Esophagus squamous epithelium (tissue), 5 donors: ENCODE measurements at places on chromosomes 7 and 10.

DNA sequence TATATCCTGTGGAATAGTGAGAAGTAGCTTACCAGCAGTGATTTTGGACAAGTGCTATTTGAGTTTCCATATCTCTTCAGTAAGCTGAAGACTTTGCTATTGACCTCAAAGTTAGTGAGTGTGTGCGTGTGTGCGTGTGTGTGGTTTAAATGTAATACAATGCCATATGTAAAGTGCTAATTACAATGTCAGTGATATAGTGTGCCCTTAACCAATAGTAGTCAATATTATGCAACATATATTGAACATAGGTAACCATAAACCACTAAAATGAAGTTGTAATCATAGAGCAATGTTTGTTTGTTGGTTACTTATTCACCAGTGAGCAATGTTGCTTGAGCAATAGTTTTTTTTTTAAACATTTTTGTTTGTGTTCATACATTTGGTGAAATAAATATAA, 309.4 kb downstream of the NXPH1 start:
- DNase-seq: no peak

DNA sequence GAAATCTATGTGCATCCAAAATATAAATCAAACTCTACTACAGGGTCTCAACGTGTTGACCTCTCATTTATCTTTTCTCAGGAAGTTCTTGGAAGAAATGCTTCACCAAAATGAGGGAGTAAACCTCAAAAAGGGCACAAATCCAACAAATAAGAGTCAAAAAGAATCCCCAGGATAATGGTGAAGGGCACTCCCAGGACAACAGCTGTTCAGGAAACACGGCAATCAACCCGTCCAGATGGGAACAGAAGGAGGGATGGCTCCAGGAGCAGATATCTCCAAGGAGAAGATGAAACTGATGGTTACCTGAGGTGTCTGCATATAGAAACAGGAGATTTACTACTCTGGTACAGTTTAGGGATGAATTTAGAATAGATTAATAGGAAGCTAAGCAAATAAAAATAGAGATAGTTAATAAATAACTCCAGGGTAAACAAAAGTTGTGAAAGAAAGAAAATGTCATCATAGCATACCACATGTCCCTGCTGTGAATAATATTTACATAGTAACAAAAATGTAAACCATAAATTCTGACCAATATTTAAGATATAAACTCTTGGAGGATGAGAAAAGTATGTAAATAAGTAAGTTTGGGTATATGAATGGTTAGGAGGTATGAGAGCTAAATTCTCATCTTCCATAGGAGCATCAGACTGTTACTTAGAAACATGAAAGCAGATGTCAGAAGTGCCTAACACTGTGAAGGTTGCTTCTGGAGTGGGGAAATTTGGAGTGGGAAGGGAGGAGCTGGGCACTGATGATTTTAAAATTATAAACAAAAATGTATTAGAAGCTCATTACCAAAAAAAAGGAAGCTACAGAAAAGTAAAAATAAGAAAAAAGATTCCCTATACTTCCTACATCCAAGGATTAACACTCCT, 237.5 kb upstream of the HPS1 start:
- DNase-seq: no peak

DNA sequence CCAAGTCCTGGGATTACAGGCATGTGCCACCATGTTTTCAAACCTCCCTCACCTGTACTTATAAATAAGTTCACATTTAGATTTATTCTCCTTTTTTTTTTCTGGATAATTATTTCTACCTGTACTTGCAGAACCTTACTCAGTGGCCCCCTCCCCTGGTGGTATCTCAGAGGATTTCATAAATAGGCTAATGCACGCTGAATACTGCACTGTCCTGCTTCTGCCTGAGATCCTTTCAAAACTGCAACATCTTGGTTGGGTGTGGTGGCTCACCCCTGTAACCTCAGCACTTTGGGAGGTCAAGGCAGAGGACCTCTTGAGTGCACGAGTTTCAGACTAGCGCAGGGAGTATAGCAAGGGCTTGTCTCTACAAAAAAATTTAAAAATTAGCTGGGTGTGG, 4.6 kb upstream of the BLVRA start:
- DNase-seq: no peak

- DNase-seq: no peak
These were observed 8.0 kb upstream of the CFAP70 start for GRCh38 chr10:73366381-73367298.

DNA sequence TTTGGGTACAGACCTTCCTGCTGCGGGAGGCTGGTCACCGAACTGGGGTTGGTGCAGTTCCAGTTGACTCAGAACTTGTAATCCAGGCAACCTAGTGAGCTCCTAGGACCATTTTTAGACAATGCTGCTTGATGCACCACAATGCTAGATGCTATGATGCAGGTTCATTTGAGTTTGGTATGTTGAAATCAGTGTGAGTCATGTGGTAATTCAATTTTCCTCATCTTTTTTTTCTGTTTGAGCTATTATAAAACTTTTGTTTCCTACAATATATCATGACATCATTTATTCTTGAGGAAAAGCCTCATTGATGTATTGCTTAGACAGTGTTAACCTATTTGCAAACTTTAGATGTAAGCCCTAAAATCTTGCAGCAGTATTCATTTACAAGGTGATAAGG, 40.9 kb upstream of the MTPN start:
- no peak for DNase-seq

- DNase-seq: no peak
These were observed 8.0 kb downstream of the FRMPD2 start for GRCh38 chr10:48266528-48266927.

DNA sequence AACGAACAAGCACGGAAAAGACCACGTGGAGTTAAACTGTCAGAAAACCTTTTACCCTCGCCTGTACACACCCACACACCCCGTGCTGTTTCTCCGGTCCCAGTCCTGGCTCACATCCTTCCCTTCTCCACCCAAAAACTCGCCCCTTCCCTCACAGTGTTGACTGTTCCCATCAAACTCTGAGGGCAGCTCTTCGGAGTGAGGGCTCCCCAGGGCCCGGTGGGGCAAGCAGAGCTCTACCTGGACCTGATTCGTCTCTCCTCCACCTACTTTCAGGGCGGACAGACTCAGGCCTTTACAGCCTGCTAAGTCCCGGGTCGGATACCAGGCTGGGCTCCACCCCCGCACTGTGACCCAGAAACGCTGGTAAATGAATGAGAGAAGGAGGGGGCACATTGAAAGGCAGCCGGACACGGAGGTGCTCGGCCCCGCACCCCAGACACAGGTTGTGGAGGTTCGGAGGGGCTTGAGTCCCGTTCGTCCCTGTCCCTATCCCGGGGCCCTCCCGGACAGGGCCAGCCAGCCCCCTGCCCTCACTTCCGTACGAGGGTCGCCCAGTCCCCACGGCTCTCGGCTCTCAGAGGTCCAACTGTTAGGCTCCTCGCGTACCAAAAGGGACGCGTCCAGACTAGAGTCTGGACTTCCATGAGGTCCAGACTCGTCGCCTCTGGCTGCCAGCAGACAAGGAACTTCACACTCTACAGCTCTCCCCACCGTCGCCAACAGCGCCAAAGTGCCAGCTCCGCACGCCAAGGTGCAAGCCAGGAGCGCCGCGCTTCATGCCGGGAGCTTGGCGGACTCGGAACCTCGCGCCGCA, 31.7 kb upstream of the ASL start:
- DNase-seq: no peak

DNA sequence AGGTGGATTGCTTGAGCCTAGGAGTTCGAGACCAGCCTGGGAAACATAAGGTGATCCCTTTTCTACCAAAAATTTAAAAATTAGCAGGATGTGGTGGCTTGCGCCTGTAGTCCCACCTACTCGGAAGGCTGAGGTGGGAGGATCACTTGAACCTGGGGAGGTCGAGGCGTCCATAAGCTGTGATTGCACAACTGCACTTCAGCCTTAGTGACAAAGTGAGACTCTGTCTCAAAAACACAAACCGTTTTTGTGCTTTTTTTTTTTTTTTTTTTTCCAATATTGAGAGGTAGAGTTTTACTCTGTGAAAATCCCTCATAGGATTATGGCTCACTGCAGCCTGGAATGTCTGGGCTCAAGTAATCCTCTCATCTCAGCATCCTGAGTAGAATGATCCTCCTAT, 14.1 kb downstream of the CCAR1 start:
- DNase-seq: no peak

- DNase-seq: no peak
These were observed 34.3 kb downstream of the FAM53B start for GRCh38 chr10:124709861-124710260.

DNA sequence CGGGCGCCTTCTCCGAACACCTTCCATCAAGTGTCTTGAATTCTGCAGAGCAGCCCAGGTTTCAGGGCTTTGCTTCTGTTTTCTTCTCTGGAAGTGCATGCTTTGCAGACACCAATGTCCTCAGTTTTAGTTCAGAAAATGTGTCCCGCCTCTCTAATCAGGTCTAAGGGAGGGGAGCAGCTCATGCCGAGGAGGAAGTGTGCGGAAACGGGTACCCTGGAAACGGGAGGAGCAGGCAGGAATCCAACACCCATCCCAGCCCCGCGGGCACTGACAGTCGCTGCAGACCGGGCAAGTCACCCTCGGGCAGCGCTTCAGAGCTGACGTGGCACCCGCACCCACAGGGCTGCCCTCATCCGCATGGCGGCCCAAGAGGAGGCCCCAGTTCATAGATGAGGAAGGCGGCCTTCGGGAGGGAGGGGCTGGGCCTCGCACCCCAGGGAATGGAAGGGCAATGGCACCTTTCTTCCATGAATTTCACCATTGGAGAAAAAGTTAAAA, 338.7 kb downstream of the DNAJB6 start:
- DNase-seq: no peak

DNA sequence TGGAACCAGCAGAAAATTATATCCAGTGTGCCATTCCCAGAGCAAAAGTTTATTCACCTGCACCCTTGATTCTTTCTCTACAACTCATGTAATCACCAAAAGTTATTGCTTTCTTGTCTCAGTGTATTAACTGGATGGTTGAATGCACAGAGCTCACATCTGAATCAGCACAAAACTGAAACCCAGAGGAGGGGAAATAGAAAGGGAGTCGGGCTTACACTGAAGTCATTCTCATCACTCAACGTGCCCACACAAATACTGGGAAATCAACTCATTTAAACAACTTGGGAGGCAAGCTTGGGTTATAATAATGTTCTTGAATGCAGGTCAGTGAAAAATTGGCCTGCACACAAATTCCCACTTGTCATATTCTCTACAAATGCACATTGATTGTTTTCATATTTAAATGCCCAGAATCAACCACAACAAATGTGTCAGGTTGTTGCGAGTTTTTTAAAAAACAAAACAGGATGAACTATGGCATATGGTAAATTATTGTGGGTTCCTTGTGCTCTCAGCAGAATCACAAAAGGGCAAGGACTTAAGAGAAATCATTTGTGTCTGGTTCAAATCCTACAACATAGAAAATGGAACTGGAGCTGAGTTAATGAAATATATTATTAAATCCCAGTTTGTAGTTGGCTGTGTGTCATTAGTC, 125.9 kb upstream of the NOBOX start:
- no peak for DNase-seq

DNA sequence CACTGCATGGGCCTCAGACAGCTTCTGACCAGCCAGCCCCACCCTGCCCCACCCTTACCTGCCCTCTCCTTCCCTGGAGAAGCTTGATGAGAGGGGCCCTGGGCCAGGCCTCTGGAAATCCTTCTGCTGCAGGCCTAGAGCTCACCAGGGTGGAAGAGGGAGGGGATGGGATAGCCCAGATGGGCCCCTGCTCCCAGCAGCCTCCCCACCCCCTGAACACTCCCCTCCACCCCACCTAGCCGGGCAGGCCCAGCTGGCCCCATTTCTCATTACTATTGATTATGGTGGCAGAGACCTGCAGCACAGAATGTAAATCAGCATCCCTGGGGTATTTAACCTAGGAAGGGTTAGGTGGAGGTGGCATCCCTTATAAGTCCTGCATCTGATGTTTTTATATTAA, 11.6 kb upstream of the RET start:
- DNase-seq: no peak

GRCh38 chr7:13198727-13199126, 511.3 kb downstream of the ARL4A start:
- no peak for DNase-seq

DNA sequence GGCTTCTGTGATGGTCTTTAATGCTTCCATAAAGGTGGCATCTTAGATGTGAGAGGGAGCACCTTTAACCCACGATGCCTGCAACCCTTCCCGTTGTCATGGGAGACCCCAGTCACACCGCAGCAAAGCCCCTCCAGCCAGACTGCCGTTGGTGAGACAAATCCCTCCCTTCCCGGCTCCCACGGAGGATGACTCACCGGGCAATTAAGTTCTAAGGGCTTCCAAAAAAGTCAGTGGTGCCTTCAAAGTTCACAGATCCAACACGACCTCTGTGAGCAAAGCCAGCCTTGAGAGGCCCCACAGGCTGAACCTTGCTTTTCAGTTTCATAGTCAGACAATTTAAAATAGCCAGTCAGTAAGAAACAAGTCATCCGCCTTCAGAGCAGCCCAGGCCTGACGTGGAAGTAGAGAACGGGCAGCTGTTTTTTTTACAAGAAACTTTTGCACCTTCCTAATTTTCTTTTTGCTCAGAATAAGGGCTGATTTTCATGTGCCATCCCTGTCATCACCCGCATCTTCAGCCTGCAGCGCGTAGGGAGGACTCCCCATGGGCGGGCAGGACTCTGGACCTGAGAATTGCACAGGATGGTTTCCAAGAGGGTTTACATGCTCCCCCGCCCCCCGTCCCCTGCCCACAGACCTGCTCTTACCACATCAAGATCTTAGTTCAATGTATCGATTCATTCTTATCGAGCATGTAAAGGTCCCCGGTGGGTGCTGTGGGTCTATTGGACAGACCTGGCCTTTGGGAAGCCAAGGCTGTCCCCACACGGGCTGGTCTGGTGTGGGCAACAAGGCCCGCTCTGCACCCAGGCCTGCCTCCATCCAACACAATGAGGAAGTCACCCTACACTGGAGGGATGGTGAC, 333.9 kb downstream of the DNAJB6 start:
- DNase-seq: no peak

GRCh38 chr7:96989859-96990317, 15.5 kb upstream of the DLX6 start:
- no peak for DNase-seq

DNA sequence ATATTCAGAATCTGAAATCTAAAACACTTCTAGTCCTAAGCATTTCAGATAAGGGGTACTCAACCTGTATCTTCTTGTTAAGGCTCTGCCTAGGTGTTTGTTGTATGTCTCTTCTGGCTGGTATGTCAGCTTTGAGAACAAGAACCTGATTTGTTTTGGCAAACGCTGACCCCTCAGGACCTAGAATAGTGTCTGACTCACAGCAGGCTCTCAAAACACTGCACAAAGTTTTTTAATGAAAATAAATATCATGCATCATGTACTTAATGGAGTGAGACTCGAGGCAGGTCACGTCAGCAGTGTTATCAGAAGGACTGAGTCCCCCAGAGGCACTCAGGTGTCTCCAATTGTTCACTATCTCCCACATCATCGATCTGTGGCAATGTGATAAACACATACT, 99.1 kb downstream of the GLI3 start:
- no peak for DNase-seq

DNA sequence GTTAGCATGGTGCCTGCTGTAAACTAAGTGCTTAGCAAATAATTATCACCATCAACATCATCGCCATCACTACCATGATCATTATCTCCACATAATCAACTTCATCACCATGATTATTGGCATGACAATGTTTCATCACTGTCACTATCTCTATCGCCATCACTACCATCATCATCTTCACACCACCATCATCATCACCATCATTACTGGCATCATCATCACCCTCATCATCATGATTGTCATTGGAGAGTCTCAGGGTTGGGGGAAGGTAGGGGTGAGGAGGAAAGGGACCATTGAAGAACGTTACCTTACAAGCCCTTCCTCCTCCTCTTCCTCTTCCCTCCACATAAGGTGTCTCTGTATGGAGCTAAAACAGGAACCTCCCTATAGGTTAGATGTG, 54.9 kb upstream of the GPR26 start:
- DNase-seq: no peak

GRCh38 chr10:67852761-67853160, 14.8 kb upstream of the DNAJC12 start:
- no peak for DNase-seq
